ENCODE measurements at places on chromosomes 1 and 21.
A peak's percentile ranks its signal among the peaks of the same experiment; 100 is the strongest.

DNA sequence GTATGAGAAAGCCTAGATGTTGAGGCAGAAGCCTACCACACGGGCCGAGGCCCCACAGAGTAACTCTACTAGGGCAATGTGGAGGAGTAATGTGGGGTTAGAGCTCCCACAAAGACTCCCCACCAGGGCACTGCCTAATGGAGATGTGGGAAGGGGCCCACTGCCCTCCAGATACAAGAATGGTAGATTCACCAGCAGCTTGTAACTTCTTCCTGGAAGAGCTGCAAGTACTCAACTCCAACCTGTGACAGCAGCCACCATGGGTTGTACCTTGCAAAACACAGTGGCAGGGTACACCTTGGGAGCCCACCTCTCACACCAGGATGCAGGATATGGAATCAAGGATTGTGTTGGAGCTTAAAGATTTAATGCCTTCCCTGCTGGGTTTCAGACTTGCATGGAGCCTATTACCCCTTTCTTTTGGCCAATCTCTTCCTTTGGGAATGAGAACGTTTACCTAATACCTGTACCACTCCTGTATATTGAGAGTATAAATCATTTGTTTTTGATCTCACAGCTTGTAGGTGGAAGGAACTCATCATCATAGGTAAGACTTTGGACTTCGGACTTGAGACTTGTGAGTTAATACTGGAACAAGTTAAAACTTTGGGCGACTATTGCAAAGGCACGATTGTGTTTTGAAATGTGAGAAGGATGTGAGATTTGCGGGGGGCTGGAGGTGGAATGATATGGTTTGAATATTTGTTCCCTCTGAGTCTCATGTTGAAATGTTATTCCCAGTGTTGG is 57.5 kb downstream of the TENT5C start:
- no peak for DNase-seq

GRCh38 chr1:95467036-95467435 is 233.0 kb downstream of the RWDD3 start:
- no peak for DNase-seq

DNA sequence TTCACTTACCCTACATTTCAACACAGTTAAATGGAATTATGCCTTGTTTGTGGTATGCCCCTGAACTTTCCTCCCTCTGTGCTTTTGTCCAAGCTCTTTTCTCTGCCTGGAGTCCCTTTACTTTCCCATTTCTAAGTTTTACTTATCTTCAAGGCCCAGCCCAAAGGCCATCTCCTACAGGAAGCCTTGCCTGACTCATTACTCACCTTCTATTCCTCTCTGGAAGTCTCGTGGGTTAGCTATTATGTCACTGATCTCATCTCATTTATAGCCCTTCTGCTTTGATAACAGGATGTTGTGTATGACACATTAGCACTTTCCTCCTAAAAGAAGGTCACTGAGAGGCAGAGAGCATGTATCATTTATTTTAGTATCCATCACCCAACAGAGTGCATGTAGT is 78.8 kb upstream of the CD1D start:
- no peak for DNase-seq

DNA sequence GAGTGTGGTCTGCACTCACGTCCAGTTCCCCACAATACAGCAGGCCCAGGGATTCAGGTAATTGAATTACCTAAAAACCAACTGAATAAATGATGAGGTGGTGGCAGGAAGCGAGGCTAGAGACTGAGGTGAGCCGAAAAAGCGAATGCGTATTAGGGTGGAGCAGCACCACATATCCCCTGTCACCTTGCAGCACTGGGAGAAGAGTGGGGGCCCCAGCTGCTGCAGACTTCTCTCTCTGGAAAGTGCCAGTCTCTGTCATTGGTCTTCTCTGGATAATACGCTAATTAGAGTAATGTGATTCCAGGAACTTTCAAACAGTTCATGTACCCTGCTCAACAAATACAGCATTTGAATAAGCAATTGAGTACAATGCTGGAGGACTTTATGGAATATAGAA is 199.0 kb downstream of the RPS6KC1 start:
- no peak for DNase-seq

GRCh38 chr1:82893712-82894470 is 1093.2 kb downstream of the ADGRL2 start:
- no peak for DNase-seq

GRCh38 chr1:104084380-104084779 is 334.7 kb downstream of the AMY1C start:
- no peak for DNase-seq

DNA sequence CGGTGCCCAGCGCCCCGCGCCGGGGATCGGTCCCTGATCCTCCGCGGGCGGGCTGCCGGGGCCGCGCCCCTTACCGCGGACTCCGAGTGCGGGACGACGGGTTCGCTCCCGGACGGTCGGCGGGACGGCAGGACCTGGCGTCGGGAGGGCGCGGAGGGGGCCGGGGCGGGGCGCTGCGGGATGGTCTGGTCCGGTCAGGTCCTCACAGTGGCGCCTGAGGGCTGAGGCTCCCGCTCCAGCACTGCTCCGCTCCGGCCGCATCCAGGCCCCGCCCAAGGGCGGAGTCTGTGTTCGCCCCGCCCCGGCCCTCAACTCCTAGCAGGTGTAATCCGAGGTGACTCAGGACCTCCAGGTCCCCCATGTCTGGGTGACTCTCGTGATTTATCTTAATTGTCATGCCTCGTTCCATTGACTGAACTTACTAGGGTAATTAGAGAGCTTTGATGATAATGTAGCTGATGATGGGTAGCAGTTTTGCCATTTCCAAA is at the start of gene RAB3B:
TSS of gene RAB3B (minus strand) at position 223 of the 488 bp plus-strand sequence. CDS start 13,583 bp downstream, outside the sequence.
- peak; percentile 69 for DNase-seq

- DNase-seq: no peak
Observed at GRCh38 chr1:79325705-79326104, 319.2 kb upstream of the ADGRL4 start.

DNA sequence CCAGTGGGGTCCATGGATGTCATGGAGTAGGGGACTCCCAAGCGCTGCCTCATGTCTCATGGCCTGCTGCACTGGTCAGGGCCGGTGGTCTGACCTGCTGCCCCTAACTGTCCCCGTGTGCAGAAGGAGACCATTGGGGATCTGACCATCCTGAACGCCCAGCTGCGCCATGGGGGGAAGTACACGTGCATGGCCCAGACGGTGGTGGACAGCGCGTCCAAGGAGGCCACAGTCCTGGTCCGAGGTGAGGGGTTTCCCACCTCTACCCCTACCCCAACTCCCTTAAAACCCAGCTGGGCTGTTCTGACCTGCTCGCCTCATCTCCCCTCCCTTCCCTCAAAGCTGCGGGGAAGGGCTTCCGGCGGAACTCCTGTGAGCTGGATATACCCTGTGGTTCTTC is 18.6 kb downstream of the TMEM81 start:
- DNase-seq: no peak

DNA sequence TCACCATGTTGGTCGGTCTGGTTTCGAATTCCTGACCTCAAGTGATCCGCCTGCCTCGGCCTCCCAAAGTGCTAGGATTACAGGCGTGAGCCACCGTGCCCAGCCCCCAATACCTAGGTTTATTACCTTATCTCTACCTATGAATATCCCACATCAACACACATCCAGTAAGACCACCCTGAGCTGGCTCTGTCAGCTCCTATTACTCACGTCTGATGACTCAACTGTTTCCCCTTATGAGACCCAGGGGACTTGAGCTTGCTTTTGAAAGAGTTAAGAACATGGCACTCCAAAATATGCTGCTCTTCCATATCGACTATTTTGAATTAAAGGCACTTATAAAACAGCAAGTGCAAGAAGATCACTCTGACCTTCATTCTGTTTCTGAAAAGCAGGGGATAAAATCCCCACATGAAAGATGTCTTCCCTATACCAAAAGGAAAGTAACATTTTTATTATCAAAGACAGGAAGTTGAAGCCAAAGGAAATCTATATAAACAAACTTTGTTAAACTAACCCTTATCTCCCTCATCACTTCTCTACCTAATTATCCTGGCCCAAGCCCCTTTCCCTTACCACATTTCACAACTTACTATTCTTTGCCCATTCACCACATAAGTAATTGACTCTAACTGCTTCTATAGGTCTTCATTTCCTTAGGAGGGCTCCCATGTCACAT is 41.3 kb upstream of the OSBPL9 start:
- DNase-seq: no peak

DNA sequence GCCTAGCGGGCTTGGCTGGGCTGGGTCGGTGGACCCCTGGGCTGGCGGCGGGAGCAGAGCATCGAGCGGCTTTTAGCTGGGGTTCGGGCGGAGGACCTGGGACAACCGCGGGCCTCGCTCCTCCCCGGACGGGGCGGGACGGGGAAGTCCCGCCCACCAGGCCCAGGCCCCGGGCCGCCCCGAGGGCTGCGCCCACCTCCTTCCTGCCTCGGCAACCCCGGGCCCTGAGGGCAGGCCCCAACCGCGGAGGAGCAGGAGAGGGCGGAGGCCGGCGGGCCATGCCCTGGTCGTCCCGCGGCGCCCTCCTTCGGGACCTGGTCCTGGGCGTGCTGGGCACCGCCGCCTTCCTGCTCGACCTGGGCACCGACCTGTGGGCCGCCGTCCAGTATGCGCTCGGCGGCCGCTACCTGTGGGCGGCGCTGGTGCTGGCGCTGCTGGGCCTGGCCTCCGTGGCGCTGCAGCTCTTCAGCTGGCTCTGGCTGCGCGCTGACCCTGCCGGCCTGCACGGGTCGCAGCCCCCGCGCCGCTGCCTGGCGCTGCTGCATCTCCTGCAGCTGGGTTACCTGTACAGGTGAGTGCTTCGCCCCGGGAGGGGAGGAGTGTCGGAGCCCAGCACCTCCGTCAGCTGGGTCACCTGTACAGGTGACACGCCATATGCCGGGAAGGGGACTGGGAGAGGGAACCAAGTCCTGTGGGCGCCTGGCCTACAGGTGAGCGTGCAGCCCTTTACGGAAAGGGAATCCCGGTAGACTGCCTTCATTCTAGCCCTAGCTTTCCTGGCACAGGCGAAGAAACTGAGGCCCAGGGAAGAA is at the start of gene XKR8:
TSS of gene XKR8 (plus strand) at position 182 of the 812 bp plus-strand sequence. CDS start at position 279, 97 bp downstream.
- DNase-seq: peak; percentile 67

- no peak for DNase-seq
Observed at GRCh38 chr1:218507355-218508002, 162.3 kb downstream of the TGFB2 start.

- DNase-seq: no peak
Observed at GRCh38 chr1:2001773-2002411, 1.7 kb downstream of the CFAP74 start.

DNA sequence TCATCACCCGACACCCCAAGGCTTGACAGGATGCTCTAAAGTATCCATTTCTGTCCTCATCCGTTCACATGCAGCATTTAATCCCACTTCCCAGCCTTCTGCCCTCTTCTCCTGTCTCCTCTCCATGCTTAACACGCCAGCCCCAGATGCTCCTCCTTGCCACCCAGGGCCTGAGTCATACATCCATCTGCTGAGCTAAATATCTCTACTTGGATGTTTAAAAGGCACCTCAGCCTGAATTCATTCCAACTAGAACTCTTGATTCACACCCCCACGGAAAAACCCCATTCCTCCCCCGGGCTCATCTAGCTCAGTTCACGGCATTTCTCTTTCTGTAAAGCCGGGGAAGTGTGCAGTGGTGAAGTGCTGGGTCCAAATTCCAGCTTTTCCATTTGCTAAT is 27.7 kb downstream of the TEX35 start:
- no peak for DNase-seq

GRCh38 chr1:179230251-179230650 is 774 bp upstream of the ABL2 start:
- no peak for DNase-seq

DNA sequence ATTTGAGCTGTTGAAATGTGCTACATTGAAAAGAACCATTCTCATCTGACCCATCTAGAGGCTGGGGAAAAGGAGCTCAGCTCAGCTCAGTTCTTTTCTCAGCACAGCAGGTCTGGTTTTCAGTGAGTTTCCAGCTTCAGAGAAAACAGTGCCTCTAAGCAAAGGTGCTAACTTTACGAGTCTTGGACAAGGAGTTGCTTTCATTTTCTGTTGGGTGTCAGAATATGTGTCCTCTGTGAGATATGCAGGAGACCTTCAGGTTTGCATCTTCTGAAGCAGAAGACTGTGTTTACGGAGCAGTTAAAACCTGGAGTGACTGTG is 321.3 kb upstream of the USP24 start:
- DNase-seq: no peak

GRCh38 chr1:115090540-115090939 is 1.2 kb upstream of the TSPAN2 start:
- no peak for DNase-seq

DNA sequence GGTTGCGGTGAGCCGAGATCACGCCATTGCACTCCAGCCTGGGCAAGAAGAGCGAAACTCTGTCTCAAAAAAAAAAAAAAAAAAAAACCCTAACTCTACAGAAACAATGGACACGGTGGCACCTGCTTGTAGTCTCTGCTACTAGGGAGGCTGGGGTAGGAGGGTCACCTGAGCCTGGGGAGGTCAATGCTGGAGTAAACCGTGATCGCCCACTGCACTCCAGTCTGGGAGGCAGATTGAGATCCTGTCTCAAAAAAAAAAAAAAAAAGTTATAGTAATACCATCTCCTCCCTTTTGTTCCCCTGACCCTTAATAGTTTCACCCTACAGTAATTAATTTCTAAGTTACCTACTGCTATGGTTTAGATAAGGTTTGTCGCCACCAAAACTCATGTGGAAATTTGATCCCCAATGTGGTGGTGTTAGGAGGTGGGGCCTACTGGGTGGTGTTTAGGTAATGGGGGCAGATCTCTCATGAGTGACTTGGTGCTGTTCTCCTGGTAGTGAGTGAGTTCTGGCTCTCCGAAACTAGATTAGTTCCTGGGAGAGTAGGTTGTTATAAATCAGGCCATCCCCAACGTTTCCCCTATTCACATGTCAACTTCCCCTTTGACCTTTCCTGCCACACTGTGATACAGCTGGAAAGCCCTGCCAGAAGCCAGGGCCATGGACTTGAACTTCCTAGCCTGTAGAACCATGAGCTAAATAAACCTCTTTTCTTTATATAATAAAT is 9.8 kb downstream of the FBXO42 start:
- no peak for DNase-seq

DNA sequence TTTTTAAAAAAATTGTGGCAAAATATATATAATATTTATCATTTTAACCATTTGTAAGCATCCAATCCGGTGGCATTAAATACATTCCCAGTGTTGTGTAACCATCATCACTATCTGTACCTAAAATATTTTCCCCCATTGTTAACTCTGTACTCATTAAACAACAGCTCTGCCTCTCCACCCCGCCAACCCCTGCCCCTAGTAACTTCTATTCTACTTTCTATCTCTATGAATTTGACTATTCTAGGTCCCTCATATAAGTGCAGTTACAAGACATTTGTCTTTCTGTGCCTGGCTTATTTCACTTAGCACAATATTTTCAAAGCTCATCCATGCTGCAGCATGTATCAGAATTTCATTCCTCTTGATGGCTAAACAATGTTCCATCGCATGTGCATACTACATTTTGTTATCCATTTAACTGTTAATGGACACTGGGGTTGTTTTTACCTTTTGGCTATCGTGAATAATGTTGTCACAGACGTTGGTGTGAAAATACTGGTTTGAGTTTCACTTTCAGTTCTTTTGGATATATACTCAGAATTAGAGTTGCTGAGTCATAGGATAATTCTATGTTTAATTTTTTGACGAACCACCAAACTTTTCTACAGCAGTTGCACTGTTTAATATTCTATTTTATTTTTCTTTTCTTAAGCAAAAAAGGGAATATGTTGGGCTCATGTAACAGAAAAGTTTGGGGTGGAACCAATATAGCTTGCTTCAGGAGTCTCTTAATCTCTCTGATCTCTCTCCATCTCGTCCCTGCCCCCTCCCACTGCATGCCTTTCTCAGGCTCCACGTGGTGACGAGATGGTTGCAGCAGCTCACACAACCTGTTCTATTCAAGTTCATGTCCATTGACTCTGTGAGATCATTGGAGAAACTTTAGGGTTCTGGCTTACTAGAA is 25.2 kb upstream of the RCAN1 start:
- DNase-seq: no peak
